ENCODE measurements at places on chromosomes 16 and 17.
A peak's percentile ranks its signal among the peaks of the same experiment; 100 is the strongest.

GRCh38 chr16:1532771-1533170 lies 695 bp upstream of the TMEM204 start:
- no peak for DNase-seq

DNA sequence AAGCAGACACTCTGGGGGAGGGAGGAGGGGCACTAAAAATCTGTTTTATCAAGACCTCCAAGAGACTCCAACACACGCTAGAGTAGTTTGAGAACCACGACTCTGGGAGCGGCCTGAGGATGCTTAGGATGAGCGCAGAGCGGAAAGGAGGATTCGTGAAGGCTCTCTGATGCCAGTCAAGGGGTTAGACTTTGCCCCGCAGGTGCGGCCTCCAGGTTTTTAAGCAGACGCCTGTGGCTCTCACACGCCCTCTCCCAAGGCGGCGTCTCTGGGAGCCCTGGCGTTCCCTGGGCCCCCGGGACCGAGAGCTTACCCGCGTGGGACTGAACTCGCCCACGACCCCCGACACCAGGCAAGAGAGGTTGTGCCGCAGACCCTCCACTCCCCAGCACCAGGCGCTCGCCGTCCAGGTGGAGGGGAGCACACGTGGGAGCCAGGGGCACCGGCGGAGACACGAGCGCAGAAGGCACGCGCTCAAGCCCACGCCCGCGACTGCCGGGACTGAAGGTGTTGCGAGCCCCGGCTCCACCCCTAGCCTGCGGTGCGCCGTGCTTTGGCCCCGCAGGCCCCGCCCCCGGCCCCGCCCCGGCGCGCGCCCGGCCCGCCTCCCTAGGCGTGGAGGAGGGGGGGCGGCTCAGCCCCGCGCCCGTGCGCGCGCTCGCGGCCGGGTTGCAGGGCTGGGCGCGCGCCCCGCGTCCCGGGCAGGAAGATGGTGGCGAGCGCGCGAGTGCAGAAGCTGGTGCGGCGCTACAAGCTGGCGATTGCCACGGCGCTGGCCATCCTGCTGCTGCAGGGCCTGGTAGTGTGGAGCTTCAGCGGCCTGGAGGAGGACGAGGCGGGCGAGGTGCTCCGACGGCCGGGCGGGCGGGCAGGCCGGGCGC lies at the start of gene XYLT2:
Gene XYLT2, plus strand, starts transcription at position 695 of the 881 bp plus-strand sequence. Its CDS starts 15 bp downstream, at position 710.
- DNase-seq = peak; percentile 38

DNA sequence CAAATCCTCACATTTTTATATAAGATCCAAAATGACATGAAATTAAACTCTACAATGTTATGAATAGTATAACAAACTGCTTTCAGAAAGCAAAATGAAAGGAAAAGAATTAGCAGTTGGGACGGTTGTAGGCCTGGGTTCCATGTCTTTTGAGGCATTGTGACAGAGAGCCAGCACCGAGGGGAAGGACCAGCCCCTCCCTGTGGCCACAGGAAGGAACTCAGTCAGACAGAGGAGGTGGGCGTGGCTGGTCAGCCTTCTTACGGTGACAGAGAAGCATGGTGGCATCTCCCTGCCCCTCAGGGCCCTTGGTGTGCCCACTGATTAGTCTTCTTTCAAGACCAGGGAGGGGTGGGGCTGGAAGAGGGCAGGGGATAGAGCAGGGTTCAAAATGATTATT lies 5.7 kb downstream of the ZNF319 start:
- DNase-seq = no peak

DNA sequence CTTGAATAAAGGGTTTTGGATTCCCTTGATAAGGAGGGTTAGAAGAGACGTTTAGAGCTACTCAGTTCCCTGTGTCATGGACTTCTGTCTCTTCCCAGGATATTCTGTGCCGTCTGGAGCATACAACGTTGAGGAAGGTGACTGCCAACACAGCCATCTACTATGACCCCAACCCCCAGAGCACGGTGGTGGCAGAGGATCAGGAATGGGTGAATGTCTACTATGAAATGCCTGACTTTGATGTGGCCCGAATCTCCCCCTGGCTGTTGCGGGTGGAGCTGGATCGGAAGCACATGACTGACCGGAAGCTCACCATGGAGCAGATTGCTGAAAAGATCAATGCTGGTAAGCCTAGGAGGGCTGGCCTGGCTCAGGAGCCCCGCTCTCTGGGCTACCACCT lies 24.7 kb downstream of the POLR2A start:
- no peak for DNase-seq

DNA sequence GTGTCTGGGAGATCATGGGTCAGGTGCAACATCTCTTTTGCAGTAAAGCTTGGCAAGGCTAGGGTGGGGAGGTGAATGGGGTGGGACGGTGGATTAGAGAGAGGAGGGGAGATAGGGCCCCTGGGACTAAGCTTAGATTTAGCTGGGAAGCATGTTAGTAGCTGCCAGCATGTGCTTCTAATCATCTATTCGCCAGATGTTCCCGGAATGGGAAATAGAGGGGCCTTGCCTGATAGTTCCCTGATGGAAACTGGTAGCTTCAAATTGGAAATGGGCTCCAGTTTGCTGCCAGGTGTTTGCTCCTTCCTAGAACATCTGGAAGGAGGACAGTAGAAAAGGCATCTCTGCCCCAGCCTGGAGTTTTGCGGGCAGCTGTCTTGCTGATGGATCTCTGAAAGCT lies 176.1 kb downstream of the CCDC182 start:
- DNase-seq = no peak

GRCh38 chr17:48441231-48441711 lies 11.3 kb upstream of the SKAP1 start:
- DNase-seq = no peak

DNA sequence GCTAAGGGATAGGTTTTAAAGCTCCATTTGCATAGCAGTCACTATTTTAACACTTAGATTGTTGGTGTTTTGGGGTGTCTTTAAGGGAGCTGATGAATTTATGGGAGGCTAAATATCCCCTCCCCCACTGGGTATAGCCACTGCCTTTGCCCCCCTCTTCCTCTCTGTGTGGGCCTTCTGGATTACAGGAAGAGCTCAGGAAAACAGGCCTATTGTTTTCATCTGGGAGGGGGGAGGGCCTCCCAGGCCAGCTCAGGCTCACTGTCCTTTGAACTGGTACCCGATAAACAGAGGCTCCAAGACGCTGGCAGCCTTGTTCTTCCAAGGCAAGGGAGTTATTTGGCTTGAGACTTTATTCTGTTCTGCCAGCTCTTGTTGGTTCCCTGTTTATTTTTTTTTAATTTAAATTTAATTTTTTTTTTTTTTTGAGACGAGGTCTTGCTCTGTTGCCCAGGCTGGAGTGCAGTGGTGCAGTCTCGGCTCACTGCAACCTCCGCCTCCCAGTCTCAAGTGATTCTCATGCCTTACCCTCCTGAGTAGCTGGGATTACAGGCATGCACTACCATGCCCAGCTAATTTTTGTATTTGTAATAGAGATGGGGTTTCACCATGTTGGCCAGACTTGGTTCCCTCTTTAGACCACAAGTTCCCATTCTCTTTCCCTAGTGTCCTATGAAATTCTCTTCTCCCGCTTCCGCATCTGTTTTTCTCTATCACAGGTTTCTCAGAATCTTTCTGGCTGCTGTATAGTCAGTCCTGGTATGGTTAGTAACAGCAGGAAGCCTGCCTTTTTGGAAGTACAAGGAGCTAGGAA lies 25.1 kb downstream of the MINK1 start:
- DNase-seq = no peak

DNA sequence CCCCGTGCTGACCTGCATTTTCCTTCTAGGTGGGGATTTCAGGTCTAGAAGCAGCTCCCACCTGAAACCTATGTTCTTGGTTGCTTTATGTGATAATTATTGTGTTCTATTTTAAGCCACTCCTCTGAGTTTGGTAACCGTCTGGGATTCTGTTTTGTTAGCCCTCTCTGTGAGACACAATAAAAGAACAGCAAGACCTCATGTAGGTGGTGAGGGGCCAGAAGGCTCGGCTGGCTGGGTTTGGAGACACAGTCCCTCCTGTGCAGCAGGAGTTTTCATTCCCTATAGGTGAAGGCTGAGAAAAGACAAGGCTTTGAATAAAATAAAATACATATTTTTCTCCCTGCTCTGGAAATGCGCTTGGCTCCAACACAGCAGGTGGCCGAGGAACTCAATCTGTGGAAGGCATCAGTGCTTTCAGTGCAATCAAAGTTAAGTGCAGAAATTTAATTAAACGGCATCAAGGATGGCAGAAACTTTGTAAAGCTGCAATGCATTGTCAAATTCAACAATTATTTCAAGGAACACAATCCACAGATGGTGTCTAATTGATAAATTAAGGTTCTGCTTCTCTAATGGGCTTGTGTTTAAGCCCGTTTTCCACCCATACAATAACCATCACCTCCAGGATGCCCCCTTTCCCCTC lies 107.8 kb downstream of the MSI2 start:
- DNase-seq = no peak

DNA sequence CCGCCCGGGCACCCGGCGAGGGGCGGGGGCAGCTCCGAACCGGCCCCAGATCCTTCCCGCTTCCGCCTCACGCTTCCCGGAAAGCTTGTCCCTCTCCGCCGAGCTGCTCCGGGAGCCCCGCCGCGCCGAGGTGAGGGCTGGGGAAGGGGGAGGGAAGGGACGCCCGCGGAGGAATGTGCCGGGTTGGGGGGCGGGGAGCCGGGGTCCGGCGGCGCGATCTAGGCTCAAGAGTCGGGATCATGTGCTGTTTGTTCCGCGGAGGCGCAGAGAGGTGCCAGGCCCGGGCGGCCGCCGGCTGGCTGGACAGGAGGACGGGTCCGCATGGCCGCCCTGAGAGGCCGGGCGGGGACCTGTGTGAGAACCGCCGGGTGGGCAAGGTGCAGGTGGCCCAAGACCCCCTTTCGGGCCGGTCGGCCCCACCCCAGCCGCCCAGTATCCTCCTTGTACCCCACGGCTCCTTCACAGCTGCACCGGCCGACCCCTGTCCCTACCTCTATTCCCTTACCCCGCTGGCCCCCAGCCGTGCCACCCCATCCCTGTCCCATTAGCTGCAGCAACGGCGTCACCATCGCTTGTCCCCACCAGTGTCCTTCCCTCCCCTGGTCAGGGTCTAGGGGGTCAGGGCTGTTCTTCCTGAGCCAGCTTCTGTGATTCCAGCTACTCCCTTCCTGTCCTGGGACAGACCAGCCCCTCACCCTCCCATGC lies 429 bp downstream of the KIF1C start:
- DNase-seq = no peak

DNA sequence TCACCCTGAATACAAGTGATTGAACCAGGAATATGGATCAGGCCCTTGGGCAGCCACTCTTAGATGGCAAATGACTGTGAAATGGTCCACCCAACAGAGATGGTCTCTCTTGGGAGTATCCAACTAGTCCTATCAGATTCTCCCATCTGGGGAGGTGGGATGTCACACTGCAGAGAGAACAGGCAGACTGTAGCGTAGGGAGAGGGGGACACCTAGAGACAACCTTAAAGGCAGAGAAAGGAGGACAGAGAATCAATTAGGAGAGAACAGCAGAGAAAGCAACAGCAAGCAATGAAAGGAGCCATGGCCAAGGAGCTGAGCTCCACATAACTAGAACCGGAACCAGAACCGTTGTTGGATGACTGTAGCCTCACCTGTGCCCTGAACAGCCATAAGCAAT lies 37.2 kb downstream of the IQCK start:
- DNase-seq = no peak

DNA sequence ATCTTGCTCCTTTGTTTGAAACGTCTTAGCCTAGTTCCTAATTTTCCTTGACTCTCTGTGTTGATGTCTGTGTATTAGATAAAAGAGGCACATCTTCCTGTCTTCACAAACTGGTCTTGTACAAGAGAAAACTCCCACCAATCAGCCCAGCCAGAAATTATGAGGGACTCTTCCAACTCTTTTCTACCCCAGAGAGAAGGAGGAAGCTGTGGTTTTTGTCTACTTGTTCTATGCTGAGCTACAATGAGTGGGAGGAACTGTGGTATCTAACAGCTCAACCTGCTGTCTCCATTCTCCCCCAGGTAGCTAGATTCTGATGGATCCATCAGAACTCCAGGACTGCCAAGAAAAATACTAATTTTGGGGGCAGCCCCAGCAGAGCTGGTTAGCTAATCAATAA lies 392.5 kb downstream of the HS3ST3B1 start:
- DNase-seq = no peak

DNA sequence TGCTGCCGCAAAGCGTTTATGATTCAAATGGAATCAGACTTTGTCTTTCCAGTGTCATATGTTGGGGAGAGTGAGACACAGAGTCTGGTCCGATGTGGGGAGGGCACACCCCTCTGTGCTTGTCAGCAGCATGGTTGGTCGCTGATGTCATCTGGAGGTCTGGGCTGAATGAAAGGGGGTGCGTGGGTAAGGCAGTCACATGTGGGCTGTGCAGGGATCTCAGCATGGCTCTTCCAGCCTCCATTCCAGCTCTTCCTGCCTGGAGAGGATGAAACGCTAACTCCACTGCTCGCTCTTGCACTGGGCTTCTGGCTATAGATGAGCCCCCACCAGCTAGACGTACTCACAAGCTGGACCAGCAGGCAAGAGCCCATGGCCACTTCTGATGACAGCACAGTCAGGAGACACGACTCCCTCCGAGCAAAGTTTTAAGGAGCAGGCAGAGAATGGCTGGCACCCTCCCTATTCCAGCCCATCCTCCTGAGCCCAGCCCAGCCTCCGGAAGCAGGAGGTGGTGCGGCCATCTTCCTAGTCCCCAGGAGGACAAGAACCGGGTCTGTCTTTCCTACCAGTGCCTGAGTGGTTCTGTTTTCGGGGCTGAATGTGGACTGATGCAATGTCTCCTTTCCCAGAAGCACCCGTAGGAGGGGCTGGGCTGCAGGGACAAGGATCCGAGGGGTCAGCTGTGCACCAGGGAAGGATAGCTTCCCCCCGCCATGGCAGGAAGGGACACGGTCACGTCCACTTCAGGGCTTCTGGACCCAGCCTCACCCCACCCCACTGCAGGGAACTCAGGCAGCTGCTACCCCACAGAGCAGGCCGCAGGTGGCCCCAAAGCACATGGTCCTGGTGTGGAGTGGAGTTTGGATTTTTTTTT lies 41.5 kb upstream of the CBFA2T3 start:
- DNase-seq = no peak

GRCh38 chr16:83619381-83620150 lies 188.2 kb upstream of the HSBP1 start:
- no peak for DNase-seq

- no peak for DNase-seq
Measured at GRCh38 chr17:46020998-46021397, 21.9 kb downstream of the STH start.

DNA sequence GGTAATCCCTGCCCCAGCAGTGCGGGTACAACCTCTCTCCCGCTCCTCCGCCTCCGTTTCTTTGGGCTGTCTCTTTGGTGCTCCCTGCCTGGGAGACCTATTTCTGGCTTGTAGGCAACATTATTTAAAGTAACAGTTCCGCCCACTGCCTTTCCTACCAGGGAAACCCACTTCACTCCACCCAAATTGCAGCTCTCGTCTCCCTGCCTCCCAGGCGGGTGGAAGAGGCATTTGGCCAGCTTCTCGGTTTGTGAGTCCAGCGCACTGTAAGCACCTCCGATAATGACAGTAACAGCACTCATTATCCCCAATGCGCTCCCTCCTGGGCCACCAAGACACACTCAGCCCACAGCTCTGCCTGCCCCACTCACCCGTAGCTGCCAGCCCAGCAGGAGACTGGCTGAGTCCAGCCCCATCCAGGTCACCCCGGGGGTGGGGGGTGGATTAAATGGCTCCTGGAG lies 165.1 kb upstream of the CDC42EP4 start:
- DNase-seq = no peak
